ENCODE measurements at places on chromosomes 5 and 9.

DNA sequence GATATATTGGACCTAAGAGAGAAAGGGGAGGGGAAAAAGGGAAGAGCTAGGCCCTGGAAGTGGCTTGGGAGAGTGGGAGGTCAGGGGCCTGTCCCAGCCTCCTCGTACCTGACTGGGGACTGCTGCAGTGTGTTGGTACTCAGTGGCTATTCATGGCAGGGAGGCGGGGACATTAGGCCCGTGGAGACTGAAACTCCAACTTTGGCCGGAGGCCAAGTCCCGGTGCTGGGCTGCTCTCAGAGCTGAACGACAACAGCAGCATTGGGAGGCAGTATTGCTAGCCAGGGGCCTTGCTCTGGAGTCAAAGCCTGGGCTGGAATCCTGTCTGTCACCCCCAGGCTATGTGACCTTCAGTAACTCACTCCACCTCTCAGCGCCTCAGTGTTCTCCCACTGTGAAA is 37.8 kb downstream of the NEURL1B start:
- no peak for DNase-seq

DNA sequence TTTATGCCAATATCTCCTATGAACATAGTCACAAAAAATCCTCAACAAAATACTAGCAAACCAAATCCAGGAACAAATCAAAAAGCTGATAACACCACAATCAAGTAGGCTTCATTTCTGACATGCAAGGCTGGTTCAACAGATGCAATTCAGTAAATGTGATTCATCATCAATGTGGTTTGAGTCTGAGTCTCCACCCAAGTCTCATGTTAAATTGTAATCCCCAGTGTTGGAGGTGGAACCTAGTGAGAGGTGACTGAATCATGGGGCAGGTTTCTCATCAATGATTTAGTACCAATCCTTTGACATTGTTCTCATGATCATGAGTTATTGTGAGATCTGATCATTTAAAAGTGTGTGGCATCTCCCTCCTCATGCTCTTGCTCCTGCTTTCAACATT is 1072.7 kb downstream of the NR2F1-AS1 start:
- no peak for DNase-seq

DNA sequence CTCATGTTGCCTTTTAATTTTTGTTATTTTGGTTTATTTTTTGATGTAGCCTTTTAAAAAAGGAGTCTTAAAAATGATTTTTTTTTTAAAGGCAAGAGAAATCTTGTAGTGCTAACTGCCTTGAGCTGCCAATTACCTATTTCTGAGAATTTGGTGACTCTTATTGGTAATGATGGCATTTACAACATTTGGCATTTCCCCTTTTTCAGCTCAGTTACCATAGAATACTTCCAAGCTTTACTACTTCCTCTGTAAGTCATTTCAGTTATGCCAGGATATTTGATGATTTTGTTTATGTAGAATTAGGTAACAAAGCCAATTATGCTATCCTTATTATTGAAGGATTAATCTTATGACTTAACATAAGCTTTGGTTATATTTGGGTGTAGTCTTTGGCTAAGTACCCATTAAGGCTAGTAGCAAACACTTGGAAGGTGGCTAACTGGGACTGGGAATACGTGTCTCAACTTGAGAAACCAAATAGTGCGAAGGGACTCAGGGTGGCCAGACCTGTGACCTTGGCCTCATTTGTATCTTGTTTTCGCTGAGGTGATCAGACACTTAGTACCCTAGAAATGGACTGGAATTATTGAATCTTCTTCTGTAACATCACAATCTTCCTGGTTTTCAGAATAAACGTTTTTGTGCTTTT is 27.7 kb downstream of the CDC37L1 start:
- no peak for DNase-seq

DNA sequence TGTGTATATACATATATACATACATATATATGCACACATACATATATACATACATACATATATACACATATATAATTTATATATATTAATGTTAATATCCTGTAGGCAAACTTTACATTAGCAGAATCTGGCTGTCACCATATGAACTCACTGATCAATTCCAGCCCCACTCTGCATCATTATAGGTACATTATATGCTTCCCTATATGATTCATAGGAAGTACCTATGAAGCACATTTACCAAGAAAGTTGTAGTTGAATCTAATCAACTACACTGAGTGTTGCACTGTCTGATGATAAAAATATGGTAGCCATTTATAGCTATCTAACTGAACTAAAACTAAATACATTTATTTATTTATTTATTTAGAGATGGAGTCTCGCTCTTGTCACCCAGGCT is 5.5 kb upstream of the SPATA6L start:
- DNase-seq = no peak
